ENCODE measurements at places on chromosomes 3 and 15.

GRCh38 chr3:60101621-60102020 lies 1051.8 kb upstream of the CFAP20DC start:
- DNase-seq, result no peak

DNA sequence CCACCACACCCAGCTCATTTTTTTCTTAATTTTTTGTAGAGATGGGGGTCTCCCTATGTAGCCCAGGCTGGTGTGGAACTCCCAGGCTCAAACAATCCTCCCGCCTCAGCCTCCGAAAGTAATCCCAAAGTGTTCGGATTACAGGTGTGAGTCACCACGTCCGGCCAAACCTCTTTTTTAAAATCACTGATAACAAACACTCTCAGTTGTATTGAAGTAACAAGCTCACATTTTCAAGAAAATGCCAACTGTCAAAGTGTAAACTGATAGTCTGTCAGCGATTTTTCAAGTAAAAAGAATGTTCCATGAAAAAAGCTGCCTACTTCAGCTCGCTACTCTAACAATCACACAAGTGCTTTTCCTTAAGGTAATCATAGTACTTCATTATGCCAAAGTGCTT lies 33.4 kb downstream of the UBXN7 start:
- no peak for DNase-seq

GRCh38 chr3:169278667-169279066 lies 384.8 kb downstream of the MECOM start:
- no peak for DNase-seq

GRCh38 chr15:47066392-47066791 lies 650.9 kb upstream of the SEMA6D start:
- DNase-seq, result no peak

DNA sequence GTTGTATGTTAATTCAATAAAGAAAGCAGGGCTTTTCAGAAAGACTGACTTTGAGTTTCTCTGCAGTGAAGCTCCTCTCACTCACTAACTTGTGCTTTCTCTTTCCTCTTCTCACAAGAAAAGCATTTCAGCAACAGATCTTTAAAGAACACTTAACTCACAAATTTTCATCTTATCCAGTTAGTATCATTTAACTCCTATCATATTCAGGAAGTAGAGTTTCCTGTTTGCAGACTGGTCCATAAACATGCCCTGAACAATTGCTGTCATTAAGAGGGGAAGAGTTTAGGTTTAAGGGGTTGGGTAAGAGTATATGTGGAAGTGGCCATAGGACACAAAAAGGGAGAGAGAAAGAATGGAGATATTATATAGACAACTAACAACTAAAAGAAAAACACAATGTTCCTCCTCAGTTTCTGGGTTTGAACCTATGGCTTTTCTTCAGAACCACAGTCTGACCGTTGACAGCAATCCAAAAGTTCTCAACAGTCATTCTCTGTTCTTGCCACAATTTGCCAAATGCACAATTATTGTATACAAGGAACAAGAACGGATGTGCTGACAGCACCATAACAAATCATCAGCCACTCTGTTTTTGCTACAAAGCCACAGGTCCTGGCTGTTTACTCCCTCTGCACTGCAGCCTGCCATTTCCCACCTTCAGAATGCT lies 63.9 kb downstream of the CHAC1 start:
- no peak for DNase-seq

All from activated T-cell treated with anti-CD3 and anti-CD28 coated beads for 1 hour (primary cell).